ENCODE measurements at places on chromosomes 13 and 19. TPM values are rescaled to one million over a fixed set of nuclear protein-coding genes. Genes with fewer than 3 reads are reported as not detected.

The PSG2 gene
- total RNA-seq, result not detected

The GDF15 gene
- 281 TPM for total RNA-seq

- peak; percentile 22 for DNase-seq
These were observed 9.5 kb downstream of the ADAMTSL5 start for GRCh38 chr19:1503089-1503924.

DNA sequence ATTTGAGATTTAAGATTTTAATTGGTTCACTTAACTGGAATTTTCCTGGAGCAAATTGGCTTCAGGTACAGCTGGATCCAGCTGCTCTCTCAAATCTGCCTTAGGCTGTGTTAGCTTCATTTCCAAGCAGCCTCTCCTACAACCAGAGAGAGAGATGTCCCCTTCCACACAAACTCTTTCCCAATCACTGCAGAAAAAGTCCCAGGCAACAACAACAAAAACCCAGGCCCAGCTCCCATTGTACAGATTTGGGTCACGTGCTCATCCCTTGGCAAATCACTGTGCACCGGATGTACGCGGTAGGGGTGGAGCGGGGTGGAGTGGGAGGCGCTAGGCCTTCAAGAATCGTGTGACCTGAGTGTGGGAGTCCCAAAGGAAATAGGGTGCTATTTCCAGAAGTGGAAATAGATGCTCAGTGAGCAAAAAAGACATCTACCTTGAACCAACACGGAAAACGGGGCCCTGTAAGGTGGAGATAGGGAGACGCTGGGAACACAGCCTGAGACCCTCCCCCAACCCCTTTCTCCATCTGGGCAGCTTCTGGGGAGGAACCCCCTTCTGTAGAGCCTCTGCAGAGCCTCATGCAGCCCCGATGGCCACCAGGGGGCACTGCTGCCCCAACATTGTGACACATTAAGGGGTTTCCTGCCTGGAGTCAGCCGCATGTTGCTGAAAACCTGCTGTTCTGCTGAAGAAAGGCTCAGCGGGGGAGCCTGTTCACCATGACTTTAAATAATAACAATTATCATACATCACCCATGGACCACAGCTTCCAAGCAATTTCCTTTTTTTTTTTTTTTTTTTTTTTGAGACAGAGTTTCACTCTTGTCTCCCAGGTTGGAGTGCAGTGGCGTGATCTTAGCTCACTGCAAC lies 25.4 kb downstream of the HPN start:
- peak; percentile 70 for DNase-seq

- no peak for DNase-seq
These were observed 156.3 kb downstream of the SLITRK5 start for GRCh38 chr13:87827479-87827878.

DNA sequence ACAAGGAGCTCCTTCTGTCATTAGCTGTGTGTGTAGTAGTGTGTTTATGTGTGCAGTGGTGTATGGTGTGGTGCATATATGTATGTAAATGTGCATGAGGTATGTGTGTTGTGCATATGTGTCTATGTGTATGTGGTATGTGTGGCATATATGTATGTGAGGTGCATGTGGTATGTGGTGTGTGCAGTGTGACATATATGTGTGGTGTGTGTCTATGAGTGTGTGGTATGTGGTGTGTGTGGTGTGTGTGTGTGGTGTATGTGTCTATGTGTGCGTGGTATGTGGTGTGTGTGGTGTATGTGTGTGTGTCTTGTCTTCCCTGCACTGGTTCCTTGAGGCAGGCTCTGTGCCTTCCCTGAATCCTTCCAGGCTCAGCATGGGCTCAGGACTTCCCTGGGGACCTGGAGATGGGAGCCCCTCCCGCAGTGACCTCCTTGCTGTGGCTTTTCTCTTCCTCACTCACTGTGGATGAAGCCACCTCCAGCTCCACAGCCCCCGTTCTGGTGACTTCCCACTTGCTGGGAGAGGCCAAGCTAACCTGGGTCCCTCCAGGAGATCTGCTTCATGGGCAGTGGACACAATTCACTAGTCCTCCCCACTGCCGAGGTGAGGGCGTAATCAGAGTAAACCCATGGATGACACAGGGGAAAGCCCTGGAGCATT lies 64.2 kb downstream of the CCDC70 start:
- DNase-seq, result no peak

GRCh38 chr19:17041976-17042375 lies 15.4 kb upstream of the CPAMD8 start:
- DNase-seq, result no peak
